Activated CD4-positive, alpha-beta T cell treated with anti-CD3 and anti-CD28 coated beads, Interleukin-2, amount 50 U/mL, for 4 hours (primary cell): ENCODE measurements at places on chromosomes 3 and 15.

GRCh38 chr3:179933914-179934313 is 102.8 kb downstream of the PEX5L start:
- DNase-seq, result no peak

GRCh38 chr15:59879506-59880265 is 124.4 kb upstream of the FOXB1 start:
- no peak for DNase-seq

DNA sequence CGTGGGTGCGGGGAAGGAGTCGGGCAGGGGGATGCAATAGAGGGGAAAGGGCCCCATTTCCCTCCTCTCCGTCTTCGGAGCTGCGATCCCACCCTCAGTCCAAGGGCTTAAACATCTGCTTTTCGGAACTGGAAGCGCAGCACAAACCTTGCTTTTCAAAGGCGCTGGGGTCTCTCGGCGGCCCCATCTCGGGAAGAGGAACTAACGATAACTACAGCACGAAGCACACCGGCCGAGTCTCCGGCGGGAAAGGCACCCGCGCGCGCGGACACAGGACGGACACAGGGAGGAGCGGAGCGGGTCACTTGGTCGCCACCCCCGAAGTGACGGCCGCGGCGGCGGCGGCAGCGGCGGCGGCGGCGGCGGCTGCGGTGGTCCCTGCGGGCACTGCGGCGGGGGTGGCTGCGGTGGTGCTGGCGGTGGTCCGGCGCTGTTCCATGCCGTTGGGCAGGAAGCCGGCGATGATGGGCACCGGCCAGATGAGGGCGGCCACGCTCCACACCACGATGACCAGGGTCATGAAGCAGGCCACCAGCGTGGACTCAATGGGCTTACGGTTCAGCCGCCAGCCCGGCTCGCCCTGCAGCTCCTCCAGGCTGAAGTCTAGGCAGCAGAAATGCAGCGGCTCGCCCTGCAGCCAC is 1.1 kb downstream of the TMEM158 start:
- DNase-seq, result no peak

- no peak for DNase-seq
These were observed 309.7 kb downstream of the LSAMP start for GRCh38 chr3:116135457-116136085.

DNA sequence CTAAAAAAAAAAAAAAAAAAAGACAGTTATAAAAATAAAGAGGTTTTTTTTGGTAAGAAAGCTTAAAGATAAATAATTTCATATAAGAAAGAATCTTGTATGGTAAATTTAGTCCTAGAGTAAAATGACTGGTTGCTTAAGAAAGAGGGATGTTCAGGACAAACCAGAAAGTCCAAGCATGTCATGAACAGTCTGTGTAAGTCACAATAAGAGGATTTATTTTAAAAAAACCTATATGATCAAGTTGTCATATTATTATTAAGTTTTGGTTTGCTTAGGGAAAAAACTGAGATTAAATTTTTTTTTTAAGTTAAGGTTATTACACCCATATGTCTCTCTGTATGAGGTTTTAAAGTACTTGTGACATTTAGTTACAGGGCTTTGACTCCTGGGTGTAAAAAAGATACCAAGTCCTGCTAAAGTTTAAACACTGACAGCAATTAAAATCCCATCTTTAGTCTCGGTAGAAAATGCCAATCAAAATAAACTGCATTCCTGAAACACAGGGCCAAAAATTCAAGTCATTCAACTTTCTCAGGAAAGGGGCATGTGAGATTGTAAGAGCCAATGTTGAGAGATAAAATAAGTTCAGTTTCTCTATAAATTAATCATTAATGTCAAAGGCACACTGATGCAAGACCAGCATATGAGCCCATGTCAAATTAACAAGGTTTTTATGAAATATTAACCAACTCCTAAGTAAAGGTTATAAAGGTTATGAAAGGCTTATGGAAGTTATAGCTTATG is 8.5 kb upstream of the BDH1 start:
- no peak for DNase-seq
